ENCODE measurements at places on chromosomes 4 and X.

DNA sequence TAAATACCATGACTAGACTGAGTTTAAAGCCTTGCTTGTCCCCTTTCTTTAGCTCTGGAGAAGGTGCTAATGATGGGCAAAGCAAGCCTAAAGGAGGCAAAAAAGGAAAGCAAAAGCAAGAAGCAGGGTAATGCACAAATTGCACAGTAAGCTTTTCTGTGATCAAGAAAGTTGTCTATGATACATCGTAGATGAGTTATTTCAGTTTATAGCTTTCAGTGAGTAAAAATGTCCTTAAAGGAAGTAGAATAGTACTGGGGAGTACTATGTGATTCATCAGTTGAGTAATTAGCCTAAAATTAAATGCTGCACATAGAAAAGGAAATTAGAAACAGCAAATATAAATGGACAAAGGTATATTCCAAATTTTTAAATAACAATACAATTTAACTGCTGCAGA is 50.2 kb upstream of the PDE5A start:
- DNase-seq = no peak

GRCh38 chr4:72209600-72209999 is 177.8 kb downstream of the NPFFR2 start:
- DNase-seq = no peak

GRCh38 chrX:11472879-11473278 is 179.7 kb downstream of the AMELX start:
- no peak for DNase-seq

GRCh38 chr4:20544645-20545044 is 155.6 kb upstream of the PACRGL start:
- no peak for DNase-seq

DNA sequence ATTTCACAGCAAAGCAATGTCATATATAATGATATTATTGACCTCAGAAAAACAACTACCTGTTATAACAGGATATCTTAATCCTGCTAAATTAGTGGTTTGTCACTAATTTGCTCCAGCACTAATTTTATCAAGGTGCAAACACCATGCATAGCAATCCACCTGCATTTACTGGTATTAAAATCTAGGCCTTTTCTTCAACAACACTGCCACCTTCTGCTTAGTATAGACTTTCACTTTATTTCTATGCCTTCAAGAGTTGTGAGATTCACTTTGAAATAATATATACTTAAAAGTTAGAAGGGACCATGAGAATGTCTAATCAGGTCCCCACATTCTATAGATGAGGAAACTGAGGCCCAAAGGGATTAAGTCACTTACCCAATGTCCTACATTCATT is 82.1 kb upstream of the IQCM start:
- DNase-seq = no peak

DNA sequence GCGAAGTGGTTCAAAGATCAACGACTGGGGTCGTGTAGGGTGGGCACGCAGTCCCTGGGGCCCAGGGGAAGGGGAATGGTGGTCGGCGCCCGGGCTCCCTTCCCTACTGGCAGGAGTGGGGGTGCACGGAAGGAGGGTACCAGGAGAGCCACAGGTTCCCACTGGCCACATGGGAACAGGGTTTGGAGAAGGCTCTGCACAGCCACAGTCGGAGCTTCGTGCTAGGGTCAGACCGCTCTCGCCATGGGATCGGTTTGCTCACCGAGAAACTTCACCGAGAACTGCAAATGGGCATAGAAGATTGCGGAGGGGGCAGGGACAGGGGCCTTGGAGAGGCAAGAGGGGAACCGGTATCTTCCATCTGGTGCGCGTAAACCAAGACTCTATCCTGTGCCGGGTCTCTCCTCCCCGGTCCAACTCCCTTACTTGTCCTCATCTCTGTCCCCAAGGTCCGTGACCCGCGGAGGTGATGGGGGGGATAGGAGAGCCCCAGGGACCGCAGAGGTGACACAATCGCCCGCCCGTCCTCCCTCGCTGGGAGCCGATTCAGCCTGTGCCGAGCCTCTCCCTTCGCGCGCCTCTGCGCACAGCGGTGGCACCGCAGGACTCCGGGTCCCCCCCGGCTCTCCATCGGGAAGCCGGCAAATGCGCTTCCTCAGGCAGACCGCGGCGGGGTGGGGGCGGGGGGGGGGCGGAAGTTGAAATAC is 1.0 kb downstream of the SCD5 start:
- DNase-seq = no peak

- DNase-seq = no peak
These were observed 155.2 kb upstream of the SPIN4 start for GRCh38 chrX:63506320-63506719.

GRCh38 chr4:26609391-26609790 is 25.5 kb downstream of the TBC1D19 start:
- no peak for DNase-seq

DNA sequence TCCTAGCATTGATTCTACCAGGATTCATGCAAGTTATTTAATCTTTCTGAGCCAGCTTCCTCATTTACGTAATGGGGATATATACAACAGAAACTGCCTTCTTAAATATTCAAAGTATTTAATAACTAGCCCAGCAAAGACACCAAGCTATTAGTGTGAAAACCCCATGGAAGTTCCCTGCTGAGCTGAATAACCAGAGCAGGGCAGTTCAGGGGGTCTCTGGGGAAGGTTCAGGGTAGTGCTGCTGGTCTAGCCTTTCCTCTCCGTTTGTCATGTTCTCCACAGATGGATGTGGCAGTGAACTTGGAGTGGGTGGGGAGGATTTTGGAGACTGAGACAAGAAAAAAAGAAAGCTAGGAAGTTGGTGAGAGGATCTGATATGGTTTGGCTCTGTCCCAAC is 240.8 kb upstream of the TAPT1 start:
- DNase-seq = no peak

- no peak for DNase-seq
These were observed 137.9 kb downstream of the PJA1 start for GRCh38 chrX:69027181-69028005.

- no peak for DNase-seq
These were observed 225.8 kb upstream of the ARSJ start for GRCh38 chr4:114205261-114205660.

- DNase-seq = no peak
These were observed 13.9 kb upstream of the GABRB1 start for GRCh38 chr4:47017494-47017893.

DNA sequence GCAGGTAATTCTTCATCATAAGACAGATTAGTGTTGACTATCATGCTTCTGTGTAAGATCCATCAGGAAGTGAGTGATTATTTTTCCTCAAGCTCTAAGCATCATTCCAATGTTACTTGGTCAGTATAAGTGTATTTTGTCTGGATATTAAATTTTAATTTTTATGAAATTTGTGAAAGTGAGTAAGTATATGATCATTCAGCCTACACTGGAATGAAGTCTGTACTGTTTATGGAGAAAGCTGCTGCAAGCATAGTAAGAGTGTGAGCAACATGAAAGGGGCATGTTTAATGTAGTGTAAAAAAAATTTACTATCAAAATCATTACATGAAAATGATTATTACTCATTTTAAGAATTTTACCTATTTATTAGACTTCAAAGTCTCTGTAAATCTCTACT is 84.8 kb downstream of the IL15 start:
- DNase-seq = no peak

DNA sequence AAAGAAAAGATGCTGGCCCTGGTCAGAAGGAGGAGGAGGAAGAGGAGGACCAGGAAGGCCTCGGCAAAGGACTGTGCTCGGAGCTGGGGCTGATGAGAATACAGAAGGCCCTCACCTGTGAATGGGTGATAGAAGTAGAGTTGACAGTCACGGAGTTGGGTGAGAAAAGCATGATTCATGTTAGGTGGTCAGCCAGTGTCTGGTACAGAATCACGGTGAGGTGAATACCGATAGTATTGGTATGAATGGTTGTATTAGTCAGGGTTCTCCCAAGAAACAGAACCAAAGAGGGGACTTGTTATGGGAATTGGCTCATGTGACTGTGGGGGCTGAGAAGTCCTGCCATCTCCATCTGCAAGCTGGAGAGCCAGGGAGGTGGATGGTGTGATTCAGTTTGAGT is 32.5 kb upstream of the FAM156A start:
- no peak for DNase-seq

DNA sequence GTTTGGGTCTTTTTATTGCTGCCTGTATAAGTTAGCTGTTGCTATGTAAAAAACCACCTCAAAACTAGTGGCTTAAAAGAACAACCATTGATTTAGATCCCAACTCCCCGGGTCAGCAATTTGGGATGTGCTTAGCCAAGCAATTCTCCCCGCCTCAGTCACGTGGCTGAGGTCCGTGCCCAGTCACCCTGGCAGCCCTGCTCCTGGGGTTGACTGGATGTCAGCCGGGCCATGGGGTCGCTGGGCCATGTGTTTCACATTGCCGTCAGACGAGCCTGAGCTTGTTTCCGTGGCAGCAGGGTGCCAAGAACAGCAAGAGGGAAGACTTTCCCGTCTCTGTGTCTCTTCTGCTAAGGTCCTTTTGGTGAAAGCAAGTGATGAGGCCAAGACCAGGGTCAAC is 345.7 kb upstream of the FAT1 start:
- no peak for DNase-seq

DNA sequence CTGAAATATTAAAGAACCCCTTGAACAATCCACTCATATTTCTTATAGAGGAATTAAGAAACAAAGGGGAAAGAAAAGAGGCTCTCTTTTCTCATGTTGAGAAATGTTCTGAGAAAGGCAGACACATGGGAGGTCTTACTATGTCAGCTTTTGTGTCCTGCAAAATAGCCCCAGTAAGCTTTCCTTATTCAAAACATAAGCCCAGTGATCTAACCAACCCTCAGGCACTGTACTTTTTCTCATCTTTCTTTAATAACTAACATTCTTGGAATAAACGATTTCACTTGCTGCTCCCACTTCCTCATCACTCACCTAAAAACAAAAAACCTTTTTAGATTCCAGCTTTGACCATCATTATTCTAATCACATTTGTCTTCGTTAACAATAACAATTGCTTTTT is 115.9 kb downstream of the GLRA3 start:
- DNase-seq = no peak

DNA sequence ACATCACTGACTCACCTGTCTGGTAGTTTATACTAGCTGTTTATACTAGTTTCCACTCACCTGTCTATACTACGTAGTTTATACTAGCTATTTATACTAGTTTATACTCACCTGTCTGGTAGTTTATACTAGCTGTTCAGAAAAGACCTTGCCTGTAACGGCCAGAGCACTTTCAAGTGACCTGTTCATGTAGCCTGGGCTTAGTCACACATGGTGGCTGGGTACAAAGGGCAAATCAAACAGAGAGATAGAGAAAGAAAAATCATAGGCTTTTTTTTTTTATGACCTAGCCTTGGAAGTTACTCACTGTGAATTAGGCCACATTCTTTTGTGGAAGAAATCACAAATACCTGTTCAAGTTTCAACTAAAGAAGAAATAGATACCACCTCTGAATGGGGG is 30.7 kb upstream of the SPANXN4 start:
- DNase-seq = no peak

DNA sequence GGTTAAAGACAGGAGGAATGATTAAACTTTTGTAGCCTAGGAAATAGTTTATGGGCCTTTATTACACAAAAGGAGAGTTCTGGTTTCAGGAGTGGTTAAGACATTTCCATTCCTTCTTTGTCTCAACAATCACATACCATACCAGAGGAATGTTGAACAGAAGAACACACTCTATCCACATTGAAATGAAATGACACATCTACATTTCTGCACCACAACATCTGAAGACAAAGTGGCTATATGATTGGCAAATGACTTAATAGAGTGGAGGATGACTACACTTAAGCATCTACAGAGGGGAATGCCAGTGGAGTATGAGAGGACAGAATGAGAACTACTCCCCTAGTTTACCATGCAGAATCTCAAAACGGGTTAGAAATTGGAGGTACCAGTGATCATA is 8.0 kb downstream of the CYP2U1 start:
- DNase-seq = no peak
